Smooth muscle cell of the brain vasculature (primary cell): ENCODE measurements at places on chromosomes 1 and 21.

- no peak for DNase-seq
Observed at GRCh38 chr21:21238629-21239400, 240.6 kb downstream of the NCAM2 start.

GRCh38 chr1:227170361-227171166, 147.7 kb downstream of the CDC42BPA start:
- no peak for DNase-seq

- DNase-seq, result no peak
Observed at GRCh38 chr1:183163316-183163715, 22.7 kb upstream of the LAMC2 start.

DNA sequence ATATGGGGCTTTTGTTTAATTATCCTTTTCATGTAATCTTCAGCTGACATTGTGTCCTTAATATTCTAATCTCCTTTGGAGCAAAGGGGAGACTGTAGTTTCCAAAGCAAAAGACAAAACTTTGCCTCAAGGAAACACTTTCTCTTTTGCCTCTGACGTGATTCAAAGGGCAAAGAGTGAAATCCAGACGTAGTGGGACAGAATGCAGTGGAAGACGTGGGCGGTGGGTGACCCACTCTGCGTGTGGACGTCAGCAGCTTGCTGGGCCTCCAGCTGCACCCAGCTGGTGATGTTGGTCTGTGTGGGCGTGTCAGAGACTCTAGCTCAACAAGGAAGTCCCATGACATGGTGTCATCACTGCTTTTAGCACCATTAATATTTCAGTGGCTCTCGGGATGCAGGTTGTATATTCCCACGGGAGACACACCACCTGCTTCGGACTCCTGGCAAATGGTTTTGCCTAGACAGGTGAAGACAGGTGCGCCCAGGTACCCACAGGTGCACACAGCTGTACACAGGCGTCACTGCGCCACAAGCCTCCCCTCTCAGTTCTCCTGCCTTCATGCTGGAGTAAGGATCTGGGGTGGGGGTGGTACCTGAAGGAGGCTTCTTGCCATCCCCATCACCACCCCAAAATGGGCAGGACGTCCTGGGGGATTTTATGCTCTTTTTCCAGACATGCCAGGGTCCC, 292.1 kb upstream of the VAMP3 start:
- DNase-seq, result peak; percentile 69

GRCh38 chr1:54651608-54652007, 10.0 kb downstream of the MROH7 start:
- DNase-seq, result no peak

DNA sequence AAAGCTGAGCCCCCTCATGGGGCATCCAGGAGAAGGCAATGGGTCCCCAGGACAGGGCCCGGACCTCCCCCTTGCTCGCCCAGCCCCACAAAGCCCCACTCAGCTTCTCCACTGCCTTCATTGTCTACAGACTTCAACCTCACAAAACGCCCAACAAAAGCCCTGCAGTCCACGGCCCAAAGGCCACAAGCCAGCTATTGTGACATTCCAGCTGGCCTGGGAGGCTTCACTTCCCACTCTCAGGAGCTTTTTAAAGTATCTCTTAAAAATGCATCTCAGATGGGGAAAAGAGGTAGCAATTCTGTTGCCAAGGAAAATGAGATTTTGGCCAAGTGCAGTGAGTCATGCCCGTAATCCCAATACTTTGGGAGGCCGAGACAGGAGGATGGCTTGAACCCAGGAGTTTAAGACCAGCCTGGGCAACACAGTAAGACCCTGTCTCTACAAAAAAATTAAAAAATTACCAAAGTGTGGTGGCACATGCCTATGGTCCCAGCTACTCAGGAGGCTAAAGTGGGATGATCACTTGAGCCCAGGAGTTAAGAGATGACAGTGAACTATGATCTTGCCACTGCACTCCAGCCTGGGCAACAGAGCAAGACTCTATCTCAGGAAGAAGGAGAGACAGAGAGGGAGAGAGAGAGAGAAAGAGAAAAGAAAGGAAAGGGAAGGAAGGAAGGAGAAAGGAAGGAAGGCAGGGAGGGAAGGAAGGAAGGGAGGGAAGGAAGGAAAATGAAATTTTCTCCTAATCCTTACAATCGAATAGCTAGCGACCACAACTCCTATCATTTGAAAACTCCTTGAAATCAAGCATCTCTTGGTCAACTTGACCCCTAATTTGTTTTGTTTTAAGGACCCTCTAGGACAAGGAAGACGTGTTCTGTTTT, 31.4 kb upstream of the TARDBP start:
- no peak for DNase-seq

DNA sequence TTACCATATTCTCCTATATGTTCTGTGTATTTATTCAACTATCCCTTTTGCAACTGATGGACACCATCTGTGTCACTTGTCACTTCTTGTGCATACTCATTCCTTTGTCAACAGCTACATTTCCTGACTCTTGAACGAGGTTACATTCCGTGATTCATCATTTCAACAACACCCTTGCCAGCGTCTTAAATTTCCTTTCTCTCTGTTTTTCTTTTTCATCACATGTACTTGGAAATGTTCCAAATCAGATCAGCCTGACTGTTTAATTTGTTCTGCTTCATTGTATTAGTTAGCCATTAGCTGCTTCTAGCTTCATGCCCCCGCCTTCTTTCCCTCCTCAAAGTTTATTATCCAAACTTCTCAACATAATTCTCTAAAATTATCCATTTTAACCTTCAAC, 173.0 kb downstream of the ADGRL4 start:
- DNase-seq, result no peak

- no peak for DNase-seq
Observed at GRCh38 chr1:51514733-51515132, 4.3 kb downstream of the EPS15 start.

DNA sequence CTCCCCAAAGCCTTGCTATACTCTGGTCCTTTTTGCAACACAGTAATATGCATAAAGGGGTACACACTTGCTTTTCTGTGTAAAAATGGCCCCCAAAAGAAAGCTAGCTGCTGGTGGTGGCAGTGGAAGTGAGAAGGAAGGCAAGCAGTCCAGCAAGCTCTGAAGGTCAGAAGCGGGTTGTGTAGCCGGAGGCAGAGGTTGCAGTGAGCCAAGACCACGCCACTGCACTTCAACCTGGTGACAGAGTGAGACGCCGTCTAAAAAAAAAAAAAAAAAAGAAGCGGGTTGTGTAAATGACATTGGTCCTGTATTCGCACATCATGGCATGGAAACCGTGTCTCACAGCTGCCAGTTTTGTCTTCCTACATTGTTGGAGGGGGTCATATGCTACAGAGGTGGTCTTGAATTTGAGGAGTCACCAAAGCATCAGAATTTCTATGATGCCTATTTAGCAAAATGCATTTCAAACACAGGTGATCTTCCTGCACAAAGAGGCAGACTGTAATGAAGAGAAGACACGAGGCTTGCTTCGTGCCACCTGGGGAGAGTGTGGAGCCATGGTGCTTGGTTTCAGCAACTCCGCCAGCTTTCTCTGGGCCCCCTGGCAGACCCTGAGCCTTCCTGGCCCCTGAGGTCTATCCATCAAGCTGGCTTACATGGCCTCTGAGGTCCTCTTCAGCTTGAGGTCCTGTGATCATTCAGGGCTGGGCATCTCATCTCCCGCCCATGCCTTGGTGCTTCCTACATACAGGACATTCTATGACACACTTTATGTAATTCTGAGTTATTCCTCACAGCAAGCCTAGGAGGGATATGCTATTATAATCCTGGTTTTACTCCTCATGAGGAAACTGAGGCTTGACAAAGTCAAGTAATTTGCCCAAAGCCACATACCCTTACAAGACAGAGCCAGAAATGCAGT, 71.0 kb downstream of the TOMM20 start:
- DNase-seq, result no peak

DNA sequence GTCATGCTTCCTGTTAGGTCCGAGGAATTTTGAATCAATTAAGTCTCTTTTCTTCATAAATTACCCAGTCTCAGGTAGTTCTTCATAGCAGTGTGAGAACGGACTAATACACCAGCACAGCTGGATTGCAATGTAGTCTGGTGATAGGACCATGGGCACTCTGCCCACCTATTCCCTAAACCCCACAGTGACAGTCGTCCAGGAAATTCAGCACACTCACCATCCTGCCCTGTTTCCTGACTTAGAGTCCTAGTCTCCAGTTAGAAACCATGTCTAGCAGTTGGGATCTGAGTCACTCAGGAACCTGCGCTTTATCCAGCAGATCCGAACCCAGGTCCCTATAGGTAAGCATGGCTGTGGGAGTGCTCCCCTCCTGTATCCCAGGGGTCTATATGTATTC, 149.3 kb upstream of the TNR start:
- no peak for DNase-seq

DNA sequence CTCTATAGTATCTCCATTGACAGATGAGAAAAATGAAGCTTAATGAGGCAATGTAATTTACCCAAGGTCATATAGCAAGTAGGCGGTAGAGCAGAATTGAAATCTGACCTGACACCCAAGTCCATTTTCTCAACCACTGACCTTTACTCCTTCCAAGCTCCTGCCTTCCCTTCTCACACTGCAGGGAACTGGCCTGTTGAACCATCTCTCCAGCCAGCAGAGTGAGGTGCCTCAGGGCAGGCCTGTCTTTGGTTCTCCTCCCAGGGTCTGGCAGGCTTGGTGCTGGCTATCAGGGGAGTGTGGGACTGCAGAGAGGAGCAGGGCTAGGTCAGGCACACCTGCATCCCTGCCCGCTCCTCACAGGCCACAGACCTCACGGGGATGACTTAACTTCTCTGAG, 126.8 kb downstream of the BEND5 start:
- no peak for DNase-seq

DNA sequence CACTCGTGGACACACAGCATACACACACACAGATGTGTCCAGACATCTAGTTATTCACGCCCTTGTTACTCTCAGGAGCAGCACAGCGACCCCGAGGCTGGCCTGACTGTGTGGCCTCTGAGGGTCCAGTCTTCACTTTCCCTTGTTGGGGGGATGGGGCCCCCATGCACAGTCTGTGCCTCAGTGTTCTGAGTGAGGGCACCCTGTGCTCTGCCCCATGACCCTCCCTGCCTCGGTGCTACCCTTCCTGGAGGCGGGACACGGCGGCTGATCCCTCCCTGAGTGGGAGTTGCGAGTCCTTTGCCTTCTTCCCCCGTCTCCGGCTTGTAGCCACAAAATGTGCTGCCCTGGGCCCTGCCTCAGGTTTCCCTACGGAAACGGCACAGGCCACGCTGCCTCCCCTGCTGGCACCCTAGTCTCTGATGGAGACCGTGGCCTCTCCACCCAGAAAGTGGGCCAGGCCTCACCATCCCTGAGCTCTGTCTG, 8.6 kb downstream of the CSTB start:
- DNase-seq, result no peak

DNA sequence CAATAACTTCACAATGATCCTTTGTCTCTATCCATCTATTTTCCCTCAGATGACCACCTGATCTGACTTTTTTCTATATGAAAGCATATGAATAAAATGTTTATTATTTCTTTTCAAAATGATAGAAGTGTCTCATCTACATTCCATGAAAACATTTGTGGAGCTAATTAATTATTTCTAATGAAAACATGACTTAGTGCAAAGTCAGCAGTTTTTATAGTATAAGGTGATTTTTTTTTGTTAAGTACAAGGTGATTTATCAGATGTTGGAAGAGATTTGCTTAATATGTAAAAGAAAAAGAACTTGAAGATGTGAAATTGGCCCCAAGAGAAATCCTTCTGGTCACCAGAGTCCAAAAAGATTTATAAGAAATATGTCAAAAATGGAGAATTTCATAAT, 43.5 kb downstream of the PDPN start:
- DNase-seq, result no peak

GRCh38 chr1:107943694-107944093, 21.3 kb downstream of the VAV3 start:
- no peak for DNase-seq

DNA sequence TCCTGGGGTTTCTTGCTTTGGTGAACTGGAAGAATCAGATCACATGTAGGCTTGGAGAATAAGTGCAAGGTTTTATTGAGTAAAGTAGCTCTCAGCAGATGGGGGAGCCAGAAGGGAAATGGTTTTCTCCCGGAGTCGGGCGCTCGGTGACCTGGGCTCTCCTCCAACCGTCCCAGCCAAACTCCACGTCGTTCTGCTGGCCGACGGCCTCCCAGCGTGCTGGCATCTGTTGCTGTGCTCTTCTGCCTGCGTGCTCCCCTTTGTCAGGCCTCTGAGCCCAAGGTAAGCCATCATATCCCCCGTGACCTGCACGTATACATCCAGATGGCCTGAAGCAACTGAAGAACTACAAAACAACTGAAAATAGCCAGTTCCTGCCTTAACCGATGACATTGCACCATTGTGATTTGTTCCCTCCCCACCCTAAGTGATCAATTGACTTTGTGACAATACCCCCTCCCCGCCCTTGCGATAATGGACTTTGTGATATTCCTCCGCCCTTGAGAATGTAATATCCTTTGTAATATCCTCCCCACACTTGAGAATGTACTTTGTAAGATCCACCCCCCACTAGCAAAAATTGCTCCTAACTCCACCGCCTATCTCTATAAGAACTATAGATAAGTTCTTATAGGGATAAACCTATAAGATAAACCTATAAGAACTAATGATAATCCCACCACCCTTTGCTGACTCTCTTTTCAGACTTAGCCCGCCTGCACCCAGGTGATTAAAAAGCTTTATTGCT, 88.3 kb downstream of the SMYD3 start:
- no peak for DNase-seq

GRCh38 chr21:23217597-23217996, 2219.4 kb downstream of the NCAM2 start:
- DNase-seq, result no peak
